ENCODE measurements at places on chromosomes 4 and X.

- DNase-seq, result no peak
These were observed 22.8 kb upstream of the ASMTL start for GRCh38 chrX:1475481-1475880.

GRCh38 chr4:148288448-148288847 lies 153.8 kb downstream of the NR3C2 start:
- no peak for DNase-seq

DNA sequence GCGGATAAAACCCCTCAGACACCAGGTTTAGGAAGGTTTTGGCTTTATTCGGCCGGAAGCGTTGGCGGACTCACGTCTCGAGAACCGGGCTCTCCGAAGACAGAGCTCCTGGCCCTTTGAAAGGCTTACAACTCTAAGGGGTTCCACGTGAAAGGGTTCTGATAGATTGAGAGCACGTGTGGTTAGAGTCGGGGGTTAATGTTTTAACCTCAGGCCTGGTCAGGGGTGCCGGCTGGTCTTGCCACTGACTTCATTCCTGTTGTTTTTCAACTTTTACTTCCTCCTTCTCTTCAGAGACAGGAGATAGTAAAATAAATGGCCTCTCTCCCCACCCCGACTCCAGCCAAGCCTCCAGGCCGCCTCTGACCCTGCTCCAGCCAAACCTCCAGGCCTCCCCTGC lies 4.7 kb upstream of the ASMT start:
- DNase-seq, result no peak

DNA sequence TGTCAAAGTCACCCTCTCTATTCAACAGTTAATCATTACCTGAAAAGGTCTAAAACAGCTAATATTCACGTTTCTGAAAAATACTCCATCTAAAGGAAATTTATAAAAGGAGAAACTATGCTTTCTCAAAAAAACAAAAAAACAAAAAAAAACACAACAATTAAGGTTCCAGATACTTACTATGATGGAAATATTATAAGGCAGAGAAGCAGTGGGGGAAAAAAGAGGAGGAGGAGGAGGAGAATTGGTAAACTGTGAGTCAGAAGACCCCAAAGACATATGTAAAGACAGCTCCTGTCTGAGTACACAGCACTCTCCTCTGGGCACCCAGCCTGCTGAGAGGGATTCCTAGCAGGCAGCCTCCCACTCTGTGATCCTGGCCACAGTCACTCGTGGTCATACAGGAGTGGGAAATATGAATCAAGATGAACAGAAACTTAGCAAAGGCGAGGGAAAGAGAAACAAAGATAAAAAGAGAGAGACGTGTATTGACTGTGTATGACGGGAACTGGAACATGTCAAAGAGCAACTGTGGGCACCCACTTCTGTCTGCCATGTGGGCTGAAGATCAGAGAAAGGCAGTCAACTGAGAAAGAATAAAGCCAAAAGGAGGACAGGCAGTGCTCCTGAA lies 12.5 kb downstream of the KLHL15 start:
- no peak for DNase-seq

DNA sequence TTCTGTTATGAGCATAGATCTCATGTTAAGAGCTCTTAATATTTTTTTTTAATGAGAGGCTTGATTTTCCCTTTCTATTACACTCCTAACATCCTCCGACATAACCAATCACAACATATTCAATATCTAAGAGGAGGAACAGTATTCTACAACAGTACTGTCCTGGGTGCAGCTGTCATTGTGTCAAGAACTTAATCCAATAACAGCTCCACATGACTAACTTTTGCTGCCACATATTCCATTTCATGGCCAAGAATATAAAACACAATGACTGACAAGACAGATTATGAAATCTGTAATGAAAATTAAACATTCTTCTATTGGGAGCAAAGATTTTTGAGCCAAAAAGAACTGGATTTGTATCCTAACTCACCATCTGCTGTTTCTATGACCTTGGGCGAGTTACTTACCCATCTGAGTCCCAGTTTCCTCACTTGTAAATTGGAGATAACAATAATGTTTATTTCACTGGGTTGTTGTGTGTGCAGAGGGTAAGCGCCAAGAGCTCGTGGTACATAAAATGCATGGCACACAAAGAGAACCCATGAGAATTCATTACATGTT lies 405.6 kb downstream of the SPRY1 start:
- DNase-seq, result no peak

DNA sequence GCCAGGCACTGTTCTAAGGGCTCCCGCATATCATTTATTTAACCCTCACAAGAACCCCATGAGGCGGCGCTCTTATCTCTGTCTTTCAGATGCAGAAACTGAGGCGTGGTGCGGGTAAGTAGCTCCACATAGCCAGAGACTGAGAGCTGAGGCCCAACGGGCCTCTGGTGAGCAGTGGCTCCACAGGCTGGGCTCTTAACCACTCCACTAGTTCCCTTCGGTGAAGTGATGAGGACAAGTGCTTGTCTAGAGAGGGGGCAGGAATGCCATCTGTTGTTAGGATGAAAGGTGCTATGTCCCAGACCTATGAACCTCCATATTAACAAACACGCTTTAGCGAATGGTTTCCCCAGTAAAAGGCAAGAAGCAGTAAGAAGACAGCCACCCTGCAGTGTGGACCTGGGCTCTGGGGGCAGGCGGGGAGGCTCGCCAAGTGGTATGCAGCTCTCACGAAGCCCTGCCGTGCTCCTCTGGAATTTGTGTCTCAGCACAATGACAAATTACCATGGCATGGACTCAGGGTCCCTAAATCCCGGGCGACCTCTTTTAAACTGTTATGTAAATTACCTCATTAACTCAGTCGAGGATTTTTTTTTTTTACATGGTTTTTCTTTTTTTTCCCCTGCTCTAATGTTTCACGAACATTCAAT lies 20.9 kb upstream of the S100G start:
- DNase-seq, result no peak

GRCh38 chr4:170089668-170090351 lies at the start of gene AADAT:
Gene AADAT (minus strand): TSS chr4:170089956. CDS start chr4:170089690, 266 bp downstream.
- peak; percentile 69 for DNase-seq

DNA sequence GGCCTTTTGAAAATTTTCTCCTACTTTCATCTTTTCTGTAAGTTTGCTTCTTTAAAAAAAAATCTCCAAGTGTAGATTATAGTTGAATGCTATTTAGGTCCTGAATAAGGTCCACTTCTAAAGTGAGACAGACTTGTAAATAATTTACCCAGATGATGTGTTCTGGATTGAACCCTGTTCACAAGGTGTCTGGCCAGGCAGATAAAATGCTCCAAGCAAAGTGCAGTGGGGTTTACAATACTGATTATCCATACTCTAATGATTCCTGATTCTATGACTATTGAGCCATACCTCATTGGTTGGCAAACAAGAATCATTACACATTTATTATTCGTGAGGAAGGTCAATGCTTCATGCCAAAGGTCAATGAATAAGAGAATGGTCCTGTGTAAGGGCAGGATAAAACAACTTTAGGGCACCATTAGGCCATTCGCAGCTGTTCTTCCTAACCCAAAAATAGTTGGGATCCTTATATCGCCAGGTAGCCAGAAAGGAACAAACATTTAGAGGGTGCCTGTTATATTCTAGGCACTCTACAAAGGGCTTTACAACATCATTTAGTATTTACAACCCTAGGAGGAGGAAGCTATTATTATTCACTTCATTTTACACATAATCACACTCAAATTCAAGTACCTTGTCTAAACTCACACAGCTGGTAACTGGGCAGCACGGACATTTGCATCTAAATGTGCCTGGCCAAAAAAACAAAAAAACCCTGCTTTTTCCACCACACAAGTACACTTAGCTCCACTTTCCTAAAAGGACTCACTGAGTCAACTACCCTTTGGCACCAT lies 18.6 kb upstream of the SAT1 start:
- DNase-seq, result no peak

- no peak for DNase-seq
These were observed 146.7 kb downstream of the PJA1 start for GRCh38 chrX:69018416-69019072.

GRCh38 chr4:25484243-25484721 lies 107.2 kb downstream of the ANAPC4 start:
- DNase-seq, result no peak

GRCh38 chrX:6644411-6644810 lies 109.5 kb upstream of the VCX3A start:
- DNase-seq, result no peak

- no peak for DNase-seq
These were observed 27.4 kb downstream of the PCGF3 start for GRCh38 chr4:732911-733630.

GRCh38 chr4:183967266-183967665 lies 62.2 kb downstream of the STOX2 start:
- no peak for DNase-seq

DNA sequence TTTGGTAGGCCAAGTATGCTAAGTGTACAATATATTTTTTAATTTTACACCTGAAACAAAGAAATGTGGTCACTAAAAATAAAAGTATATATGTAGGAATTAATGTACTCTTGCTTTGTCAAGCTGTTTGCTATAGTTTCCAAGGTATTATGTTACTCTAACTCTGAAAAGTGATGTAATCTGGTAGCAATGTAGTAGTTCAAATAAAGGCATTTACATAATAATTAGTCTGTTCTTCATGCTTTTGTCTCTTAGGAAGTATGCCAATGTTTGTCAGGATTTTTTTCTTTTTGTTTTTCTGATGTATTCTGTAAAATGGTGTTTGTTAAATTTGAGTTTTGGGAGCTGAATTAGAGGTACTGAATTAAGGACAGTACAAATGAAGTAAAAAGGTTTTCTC lies 89.5 kb downstream of the PLS3 start:
- no peak for DNase-seq

- no peak for DNase-seq
These were observed 41.5 kb downstream of the EFNB1 start for GRCh38 chrX:68870357-68870756.

- DNase-seq, result no peak
These were observed at the start of gene MGAT4D for GRCh38 chr4:140497747-140498636. Gene MGAT4D (minus strand): TSS chr4:140498293. CDS start chr4:140498222, 71 bp downstream.

GRCh38 chrX:39645178-39645895 lies 452.4 kb downstream of the BCOR start:
- no peak for DNase-seq

DNA sequence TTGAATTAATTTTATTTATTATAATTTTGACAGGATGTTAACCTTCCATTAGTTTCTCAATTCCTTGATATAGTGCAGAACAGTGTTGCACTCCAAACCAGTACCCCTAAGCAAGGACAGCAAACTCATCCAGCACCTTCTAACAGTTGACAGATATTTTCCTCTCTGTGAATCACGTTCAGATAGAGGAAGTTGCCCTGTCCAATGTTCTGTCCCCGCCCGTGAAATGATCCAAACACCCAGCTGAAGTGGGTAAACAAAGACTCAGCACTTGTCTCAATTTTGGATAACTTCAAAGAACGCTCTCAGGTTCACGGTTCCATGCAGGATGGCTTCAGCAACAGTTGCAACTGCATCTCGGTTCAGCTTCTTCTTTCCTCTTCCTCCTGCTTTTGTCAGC lies 1240.0 kb upstream of the ADGRL3 start:
- no peak for DNase-seq

DNA sequence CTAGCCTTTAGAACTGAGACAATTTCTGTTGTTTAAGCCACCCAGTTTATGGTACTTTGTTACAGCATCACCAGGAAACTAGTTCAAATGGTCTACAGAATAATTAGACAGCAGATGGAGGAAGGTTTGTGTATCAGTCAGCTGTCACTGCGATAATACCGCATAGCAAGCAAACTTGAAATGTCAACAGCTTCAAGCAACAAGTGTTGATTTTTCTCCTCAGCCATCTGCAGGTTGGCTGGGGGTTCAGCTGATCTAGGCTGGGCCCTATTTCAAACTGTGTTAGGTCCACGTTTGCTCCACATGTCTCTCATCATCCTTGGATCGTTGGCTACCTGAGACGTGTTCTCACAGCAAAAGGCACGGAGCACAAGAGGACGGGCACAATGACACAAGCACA lies 19.2 kb upstream of the PHEX start:
- DNase-seq, result no peak

- DNase-seq, result no peak
These were observed 182.6 kb downstream of the GABRB1 start for GRCh38 chr4:47213971-47214370.

DNA sequence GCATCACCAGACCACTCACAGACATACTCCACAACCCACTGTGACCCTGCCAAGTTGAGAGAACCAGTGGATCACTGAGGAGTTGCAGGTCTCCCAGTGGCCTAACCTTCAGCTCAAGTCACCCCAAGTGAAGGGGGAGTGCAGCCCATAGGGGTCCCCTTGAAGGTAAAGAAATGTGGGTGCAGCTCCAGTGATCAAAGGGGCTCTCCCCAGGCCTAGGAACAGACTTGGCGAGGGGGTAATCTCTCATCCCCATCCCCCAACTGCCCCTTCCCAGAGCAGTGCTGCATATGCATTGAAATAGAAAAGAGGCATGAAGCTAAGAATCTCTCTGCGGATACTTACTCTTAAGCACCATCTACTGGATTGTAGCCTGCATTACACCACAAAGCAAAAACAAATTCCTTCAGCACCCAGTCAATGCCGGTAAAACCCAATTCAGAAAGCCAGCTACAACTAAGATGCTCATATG lies 27.0 kb downstream of the MAGEE1 start:
- DNase-seq, result no peak

DNA sequence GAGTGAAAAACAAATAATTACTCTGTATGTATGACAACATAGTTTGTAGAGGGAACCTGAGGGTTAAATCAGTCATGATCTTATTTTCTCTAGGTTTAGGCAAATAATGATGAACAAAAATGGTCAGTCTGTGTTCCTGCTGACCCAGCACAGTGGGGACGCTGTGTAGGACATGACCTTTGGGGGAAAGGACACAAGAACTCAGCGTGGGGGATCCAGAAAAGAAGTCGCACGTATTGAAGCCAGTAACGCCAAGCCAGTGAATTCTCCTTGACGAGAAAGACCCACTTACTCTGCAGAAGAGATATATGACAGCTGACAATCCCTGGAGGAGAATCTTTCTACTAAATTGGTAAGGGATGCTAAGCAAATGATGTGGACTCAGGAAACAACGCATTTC lies 36.6 kb downstream of the HELT start:
- DNase-seq, result no peak

DNA sequence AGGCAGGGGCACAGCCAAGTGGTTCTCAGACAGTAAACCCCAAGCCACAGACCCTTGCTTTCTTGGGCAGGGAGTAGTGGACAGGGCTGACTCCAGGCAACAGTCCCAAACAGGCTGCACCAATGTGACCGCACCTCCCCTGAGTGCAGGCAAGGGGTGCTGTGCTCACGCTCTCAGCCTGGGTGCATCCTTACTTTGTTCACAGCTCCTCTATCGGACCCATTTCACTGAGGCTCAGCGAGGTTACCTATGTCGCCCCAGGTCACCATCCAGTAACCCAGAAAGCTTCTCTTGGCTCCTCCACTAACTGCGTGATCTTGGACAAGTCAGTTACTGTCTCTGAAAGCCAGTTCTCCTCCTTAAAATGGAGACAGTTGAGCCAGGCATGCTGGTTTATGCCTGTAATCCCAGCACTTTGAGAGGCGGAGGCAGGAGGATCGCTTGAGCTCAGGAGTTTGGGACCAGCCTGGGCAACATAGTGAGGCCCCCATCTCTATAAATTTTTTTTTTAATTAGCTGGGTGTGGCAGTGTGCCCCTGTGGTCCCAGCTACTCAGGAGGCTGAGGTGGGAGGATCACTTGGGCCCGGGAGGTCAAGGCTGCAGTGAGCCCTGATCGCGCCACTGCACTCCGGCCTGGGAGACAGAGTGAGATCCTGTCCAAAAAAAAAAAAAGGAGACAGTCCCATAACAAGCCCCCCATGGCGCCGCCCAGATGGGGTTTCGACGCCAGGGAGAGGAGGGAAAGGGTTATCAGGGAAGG lies 823 bp upstream of the MAN2B2 start:
- DNase-seq, result no peak

- no peak for DNase-seq
These were observed 44.0 kb upstream of the CT47C1 start for GRCh38 chrX:119028733-119029330.

All from urinary bladder (tissue), 4 donors.